ENCODE measurements at places on chromosomes 1 and 21.
A peak's percentile ranks its signal among the peaks of the same experiment; 100 is the strongest.

DNA sequence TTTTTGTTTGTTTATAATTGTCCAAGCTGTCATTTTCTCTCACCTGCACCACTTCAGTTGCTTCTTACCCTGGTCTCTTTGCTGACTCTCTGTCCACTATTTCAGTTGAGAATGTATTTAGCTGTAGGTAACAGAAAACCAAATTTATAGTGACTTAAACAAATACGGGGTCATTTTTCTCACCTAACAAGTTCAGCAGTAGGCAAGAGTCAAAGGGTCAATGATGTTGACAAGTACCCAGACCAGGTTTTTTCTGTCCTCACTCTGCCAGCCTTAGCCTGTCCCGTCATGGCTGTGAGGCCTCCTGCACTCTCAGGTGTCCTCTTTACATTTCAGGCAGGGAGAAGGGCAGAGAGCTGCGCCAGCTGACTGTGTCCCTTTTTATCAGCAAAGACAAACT lies 11.8 kb downstream of the RIIAD1 start:
- DNase-seq: no peak

GRCh38 chr1:48841461-48841860 lies 64.8 kb upstream of the BEND5 start:
- no peak for DNase-seq

GRCh38 chr1:90973897-90974798 lies 47.7 kb downstream of the ZNF644 start:
- DNase-seq: peak; percentile 66

GRCh38 chr1:32769524-32770220 lies 47.5 kb downstream of the YARS1 start:
- peak; percentile 68 for DNase-seq

- no peak for DNase-seq
Measured at GRCh38 chr1:182628657-182629056, 24.5 kb upstream of the RGS16 start.

DNA sequence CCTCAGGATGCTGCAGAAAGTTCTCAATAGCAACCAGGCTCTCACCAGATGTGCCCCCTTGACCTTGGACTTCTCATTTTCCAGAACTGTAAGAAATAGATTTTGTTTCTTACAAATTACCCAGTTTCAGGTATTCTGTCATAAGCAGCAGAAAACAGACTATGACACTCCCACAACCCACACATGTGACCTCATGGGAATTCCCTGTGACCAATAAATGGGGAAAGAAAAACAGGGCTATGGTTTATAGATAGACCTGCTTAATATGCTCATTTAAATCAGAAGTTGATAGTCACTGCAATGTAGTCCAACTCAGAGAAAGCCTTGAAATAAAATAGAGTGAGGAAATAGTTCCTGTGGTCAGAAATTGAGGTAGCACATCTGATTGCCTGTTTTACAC lies 380.9 kb upstream of the PTBP2 start:
- no peak for DNase-seq

DNA sequence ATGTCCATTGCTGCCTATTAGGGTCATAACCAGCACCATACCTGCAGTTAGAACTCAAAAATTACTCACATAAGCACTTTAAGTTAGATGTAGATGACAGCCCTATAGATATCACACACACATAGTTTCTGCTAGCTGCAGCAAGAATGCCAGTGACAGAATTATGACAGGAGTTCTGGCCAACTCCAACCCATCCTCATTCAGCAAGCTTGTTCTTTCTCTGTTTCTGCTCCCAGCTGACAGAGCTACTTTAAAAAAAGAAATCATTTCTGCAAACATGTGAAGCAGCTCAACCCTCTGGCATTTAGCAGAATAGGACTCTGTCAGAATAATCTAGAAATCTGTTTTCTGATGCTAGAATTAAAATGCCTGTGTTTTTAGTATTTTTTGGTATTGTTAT lies 23.8 kb upstream of the OTUD7B start:
- no peak for DNase-seq

- no peak for DNase-seq
Measured at GRCh38 chr21:21332492-21332891, 334.3 kb downstream of the NCAM2 start.

DNA sequence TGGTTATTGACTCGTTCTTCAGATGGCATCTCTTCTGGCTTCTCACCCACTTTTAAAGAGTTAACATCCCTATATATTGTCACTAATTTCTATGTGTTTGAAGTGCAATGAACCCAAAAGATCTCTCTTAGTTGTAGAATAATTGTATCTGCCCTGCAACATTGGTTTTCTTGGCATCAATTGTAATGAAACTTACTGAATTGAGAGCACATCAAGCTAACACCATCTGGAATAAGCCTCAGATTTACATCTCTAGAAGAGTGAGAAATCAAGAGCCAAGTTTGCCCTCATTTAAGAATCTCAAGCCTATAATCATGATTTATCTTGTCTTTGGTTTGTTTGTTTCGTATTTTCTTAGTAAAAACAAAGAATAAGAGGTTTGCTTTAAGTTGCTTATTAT lies 372.6 kb upstream of the LRRC7 start:
- DNase-seq: no peak

DNA sequence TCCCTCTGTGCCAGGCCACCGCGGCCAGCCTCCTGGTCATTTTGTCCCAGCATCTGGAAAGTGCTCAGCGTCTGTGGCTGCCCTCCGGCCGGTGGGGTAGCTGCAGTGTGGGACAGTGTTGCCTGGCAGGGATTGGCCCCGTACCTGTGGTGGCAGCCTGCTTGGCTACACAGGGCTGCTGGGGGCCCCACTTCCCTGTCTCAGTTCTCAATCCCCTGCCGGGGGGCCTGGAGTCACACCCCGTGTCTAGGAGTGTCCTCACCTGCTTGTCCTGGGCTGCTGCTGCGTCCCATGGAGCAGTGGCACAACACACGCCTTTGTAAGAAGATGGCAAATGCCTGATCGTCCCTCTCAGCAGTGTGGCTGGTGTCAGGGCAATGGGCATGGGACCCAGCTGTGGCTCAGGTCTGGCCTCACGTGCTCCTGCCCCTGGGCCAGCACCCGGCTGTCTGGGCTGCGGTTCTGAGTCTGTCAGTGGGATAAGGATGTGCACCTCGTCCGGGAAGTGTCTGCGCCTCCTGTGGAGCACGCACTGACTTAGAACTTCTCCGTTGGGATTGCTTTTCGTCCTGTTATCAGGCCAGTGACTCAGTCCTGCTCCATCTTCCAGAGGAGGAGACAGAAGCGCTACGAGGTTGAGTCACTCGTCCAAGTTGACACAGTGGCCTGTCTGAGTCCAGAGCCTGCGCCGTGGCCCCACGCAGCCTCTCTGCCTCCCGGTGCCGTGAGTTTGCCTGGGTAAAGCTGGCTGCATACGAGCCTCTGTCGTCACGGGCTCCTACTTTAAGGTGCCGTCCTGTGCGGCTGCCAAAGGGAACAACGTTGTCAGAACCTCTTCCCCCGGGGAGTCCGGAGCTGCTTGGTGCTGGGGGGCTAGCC lies 41.0 kb downstream of the CRYAA start:
- DNase-seq: peak; percentile 56

GRCh38 chr1:174497478-174497877 lies 49.7 kb downstream of the GPR52 start:
- no peak for DNase-seq

GRCh38 chr1:205497351-205497750 lies 7.1 kb upstream of the CDK18 start:
- DNase-seq: no peak

DNA sequence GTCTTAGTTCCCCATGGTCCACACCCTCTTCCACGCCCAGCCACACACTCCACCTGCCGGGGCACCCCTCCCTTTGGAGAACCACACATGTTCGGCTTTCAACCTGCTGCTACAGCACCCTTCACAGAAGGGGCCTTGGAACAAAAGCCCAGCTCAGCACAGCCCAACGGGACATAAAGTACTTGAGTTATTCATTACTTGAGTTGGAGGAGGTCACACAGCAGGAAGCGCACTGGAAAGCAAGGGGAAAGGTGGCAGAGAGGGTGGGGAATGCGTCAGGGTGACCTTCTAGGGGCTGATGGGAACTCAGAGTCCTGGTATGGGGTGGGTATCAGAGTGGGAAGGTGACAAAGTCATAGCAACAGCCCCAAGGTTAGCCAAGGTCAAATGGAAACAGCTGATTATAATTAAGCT lies 3.0 kb upstream of the ATP1B1 start:
- no peak for DNase-seq

GRCh38 chr1:44985747-44986359 lies 542 bp downstream of the EIF2B3 start:
- peak; percentile 15 for DNase-seq

- peak; percentile 32 for DNase-seq
Measured at GRCh38 chr1:6612641-6613360, 730 bp upstream of the PHF13 start.

- peak; percentile 19 for DNase-seq
Measured at GRCh38 chr21:26909972-26910371, 56.9 kb downstream of the ADAMTS5 start.

GRCh38 chr1:61337981-61338848 lies 255.9 kb downstream of the NFIA start:
- DNase-seq: peak; percentile 88

GRCh38 chr1:205604059-205604458 lies 27.8 kb downstream of the ELK4 start:
- no peak for DNase-seq
